ENCODE measurements at places on chromosomes 5 and 9. TPM values are rescaled to one million over a fixed set of nuclear protein-coding genes. Genes with fewer than 3 reads are reported as not detected.

The ADGRD2 gene
- not detected for total RNA-seq

The SPINK6 gene
- total RNA-seq: not detected

The FOXD4L4 gene
- total RNA-seq: 0.31 TPM

The GPSM1 gene
- total RNA-seq: 11.6 TPM

- no peak for DNase-seq
Measured at GRCh38 chr9:130837002-130837511, 2.0 kb downstream of the ABL1 start.

- DNase-seq: no peak
Measured at GRCh38 chr9:13443346-13444244, 164.1 kb upstream of the MPDZ start.

- DNase-seq: peak; percentile 19
Measured at GRCh38 chr5:120465436-120465961, 1.4 kb downstream of the PRR16 start.

DNA sequence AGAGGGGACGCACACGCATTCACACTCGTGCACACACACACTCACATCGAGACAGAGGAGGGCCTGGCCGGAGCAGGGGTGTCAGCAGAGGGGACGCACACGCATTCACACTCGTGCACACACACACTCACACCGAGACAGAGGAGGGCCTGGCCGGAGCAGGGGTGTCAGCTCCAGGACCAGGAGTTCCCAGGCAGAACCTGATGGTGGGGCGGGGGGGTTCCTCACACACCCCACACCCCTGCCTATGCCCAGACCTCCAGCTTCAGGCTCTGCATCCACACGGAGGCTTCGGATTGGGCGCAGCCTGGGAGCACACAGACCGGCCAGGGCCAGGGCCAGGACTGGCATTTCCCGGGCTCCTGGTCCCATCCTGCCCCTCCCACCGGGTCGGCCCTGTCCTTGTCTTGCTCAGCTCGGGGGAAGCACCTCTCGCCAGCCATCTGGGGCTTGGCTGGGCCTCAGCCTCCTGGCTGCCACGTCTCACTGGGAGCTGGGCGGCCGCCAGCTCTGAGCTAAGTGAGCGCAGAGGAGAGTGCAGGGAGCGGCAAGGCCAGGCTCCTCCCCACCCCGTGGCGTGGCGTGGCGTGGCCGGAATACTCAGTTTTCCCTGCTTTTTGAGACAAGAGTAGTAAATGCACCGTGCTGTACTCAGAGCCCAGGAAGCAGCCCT is 31.3 kb downstream of the ADAMTS2 start:
- DNase-seq: no peak

- DNase-seq: no peak
Measured at GRCh38 chr5:81422671-81423070, 28.7 kb upstream of the ACOT12 start.

Measured in kidney (tissue), 22 donors.